SK-N-SH treated with all-trans-retinoic acid at 6 μM for 48 hours (cell line): ENCODE measurements at places on chromosomes 16 and 17.
A peak's percentile ranks its signal among the peaks of the same experiment; 100 is the strongest.

- ATAC-seq, result no peak
Measured at GRCh38 chr17:65656390-65657250, 95.2 kb upstream of the AXIN2 start.

GRCh38 chr17:83132251-83133081 lies 53.1 kb downstream of the METRNL start:
- ATAC-seq, result no peak; the same call in 2 of the 3 replicates

DNA sequence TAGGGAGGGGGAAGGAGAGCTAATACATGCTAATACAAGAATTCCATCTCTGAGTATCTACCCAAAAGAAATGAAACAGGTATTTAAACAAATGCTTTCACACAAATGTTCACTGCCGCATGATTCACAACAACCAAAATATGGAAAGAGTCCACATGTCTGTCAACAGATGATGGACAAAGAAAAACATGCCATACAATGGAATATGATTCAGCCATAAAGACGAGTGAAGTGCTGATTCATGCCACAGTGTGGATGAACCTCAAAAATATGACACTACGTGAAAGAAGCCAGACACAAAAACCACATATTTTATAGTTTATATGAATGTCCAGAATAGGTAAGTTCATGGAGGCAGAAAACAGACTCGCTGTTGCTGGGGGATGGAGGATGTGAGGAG lies 321.4 kb downstream of the FOXL1 start:
- no peak for ATAC-seq

DNA sequence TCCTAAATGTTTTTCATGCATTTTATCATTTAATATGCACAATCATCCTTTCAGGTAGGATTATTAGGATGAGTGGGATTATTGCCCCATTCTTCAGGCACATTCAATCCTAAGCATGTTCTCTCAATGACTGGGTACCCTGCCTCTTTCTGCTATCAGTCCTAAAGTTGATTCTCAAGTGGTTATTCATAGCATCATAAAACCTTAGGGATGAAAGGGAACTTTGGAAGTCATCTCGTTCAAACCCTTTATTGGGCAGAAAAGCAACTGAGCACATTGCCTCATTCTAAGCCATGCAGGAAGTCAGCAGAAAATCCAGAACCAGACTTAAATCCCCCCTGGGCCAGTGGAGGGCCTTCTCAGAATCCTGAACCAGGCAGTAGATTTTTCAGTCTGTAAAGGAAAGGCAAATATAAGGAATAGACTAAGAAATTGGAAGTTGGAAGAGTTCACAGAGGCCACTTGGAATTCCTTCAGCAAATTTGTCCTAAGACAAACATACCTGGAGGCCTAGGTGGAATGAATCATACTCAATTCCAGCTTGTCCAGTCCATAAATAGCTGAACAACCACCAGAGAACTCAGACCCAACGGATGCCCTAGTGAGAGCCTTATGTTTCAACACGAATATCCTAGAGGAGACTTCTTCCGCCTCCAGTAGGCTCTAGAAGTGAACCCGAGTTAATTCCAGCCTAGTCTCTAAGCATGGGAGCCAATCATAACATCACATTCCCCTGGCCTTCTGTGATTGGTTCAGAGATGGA lies 62.7 kb downstream of the IRX6 start:
- ATAC-seq, result no peak

GRCh38 chr17:59420901-59421300 lies 89.4 kb downstream of the YPEL2 start:
- no peak for ATAC-seq

DNA sequence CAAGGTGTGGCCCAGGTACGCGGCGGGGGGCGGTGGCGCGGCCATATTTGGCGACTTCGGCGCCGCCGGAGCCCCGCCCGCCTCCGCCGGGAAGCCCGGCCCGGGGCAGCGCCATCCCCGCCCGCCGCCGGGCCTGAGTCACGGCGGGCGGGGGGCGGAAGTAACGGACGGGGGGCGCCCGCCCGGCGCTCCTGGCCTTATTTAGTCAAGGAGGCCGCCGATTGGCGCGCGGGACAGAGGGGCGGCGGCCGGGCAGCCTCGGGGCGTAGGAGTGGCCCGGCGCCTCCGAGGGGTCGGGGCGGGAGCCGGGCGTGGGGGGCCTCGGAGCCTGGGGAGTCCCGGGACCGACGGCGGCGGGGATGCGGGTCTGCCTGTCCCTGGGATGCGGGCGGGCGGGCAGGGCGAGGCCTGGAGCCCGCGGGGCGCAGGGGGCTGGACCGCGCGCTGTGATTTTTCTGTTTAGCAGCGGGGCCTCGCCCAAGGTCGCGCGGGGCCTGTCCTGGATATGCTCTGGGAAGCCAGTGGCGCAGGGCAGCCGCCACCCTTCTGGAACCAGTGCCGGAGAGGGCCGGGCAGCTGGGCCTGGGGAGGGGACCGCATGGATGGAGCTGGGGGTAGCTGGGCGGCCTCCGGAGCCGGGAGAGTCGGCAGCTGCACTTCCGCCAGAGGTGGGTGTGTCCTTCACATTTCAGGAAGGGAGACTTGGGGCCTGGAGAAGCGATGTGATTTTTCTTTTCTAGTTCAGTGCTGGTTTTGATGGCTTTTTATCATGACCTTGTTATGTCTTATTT lies 2.3 kb upstream of the ACTG1 start:
- ATAC-seq, result peak; percentile 56

DNA sequence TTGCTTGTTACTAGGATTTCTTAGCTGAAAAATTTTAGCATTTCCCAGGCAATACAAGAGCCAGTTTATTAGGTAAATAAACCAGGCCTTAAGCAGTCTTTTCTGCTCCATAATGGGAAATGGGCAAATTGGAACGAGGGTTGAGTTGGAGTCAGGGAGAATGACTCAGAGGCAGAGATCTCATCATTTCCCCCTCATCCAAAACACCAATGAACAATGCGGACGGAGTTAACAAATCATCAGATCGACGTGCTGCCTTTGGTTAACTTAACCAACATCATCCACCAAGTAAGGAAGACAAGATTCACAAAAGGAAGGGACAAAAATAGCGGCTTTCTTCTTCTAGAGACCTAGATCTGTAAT lies 243.5 kb downstream of the STX8 start:
- no peak for ATAC-seq

- ATAC-seq, result no peak
Measured at GRCh38 chr16:67350324-67350723, 23.7 kb downstream of the LRRC36 start.

GRCh38 chr16:70520612-70521297 lies 2.6 kb downstream of the COG4 start:
- ATAC-seq, result no peak

- no peak for ATAC-seq
Measured at GRCh38 chr16:75801307-75801706, 75.0 kb upstream of the CPHXL start.

- ATAC-seq, result no peak
Measured at GRCh38 chr17:17416400-17417360, 60.1 kb upstream of the MED9 start.

GRCh38 chr16:61419791-61420190 lies 616.4 kb downstream of the CDH8 start:
- ATAC-seq, result no peak

DNA sequence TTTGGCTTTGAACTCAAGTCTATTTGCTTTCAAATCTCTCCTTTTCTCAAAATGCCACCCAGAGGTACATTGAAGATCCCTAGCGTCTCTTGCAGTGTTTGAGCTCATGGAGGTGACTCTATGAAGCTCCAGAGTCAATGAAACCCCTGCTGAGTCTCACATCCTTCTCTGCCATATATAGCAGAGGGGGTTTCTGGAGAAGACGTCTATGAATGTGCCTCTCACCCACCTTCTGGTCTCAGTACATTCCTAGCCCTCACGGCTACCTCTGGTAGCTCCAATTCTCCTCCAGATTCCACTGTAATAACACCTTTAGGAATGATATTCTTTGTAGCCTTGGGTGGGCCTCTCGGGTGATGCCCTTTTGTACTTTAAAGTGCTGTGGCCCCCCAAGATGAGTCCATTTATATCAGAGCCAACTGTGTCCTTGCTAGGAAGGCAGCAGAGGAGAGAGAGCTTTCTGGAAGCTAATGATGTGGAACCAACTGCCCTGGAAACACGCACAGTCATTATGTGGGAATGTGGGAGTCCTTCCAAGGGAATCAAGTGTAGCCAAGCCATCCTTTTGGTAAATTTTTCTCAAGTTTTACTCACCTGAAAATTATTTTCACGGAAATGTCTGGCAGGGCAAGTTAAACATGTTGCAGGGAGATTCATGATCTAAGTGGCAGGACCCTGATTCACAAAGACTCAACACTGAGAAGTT lies 123.4 kb downstream of the ASIC2 start:
- no peak for ATAC-seq

GRCh38 chr16:4408323-4408690 lies 8.1 kb downstream of the CORO7 start:
- no peak for ATAC-seq

DNA sequence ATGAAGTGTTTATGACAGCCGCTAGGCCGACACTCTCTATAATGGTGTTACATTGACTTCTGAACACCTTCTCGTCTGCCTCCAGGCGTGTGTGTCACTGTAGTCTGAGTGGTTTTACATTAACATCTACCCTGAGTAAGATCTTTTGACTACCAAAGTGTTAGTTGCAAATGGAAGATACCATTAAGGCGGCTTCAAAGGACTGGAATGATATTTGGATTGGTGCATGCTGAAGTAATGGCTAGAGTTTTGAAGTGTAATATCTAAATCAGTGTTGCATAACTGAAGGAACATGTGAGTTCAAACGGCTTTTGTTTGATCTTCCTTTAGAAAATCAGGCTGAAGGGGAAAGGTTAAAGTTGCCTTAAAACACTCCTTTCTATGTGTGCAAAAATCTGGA lies 52.2 kb downstream of the BCAS3 start:
- no peak for ATAC-seq

DNA sequence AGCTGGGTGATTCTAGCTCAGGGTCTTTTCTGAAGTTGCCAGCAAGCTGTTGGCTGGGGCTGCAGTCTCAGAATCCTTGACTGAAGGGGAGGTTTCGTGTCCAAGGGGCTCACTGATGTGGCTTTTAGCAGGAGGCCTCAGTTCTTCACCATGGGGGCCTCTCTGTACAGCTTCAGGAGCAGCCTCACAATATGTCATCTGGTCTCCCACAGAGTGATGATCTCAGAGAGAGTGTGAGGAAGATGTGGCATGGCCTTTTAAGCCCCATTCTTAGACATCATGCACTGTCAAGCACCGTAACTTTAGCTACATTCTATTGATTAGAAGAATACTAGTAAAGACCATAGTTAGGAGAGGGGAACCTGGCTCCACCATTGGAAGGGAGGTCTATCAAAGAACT lies 732.6 kb downstream of the WWOX start:
- ATAC-seq, result no peak

DNA sequence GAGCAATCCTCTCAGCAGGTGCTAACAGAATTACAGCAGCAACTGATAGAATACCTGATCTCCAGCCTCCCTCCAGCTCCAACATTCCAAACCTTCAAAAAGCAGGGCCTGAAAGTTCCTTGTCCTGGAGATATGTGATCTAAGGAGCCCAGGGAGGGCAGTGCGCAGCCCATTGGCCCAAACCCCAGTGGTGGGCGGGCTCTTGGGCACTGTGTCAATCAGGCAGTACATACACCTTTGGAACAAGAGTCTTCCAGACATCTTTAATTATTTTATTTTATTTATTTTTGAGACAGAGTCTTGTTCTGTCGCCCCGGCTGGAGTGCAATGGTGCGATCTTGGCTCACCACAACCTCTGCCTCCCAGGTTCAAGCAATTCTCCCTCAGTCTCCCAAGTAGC lies 24.2 kb downstream of the SLC12A3 start:
- ATAC-seq, result peak; percentile 56; the same call in 1 of the 3 replicates

GRCh38 chr16:83603723-83604570 lies 203.8 kb upstream of the HSBP1 start:
- ATAC-seq, result no peak

GRCh38 chr17:62187681-62188080 lies 122.6 kb upstream of the MED13 start:
- ATAC-seq, result peak; percentile 68

- no peak for ATAC-seq
Measured at GRCh38 chr17:7707446-7707845, 2.4 kb downstream of the EFNB3 start.

DNA sequence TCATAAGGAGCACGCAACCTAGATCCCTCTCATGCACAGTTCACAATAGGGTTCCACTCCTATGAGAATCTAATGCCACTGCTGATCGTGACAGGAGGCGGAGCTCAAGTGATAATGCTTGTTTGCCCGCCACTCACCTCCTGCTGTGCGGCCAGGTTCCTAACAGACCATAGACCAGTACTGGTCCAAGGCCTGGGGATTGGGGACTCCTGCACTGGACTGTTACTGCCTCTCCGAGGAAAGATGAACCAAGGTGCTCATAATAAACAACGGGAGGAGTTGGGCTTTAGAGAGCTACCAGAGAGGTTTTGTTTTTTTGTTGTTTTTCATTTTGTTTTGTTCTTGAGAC lies 58.2 kb downstream of the TK2 start:
- no peak for ATAC-seq

GRCh38 chr17:75773121-75773807 lies 8.3 kb upstream of the GALK1 start:
- peak; percentile 23 for ATAC-seq

- no peak for ATAC-seq
Measured at GRCh38 chr16:81796035-81796434, 16.9 kb downstream of the PLCG2 start.

DNA sequence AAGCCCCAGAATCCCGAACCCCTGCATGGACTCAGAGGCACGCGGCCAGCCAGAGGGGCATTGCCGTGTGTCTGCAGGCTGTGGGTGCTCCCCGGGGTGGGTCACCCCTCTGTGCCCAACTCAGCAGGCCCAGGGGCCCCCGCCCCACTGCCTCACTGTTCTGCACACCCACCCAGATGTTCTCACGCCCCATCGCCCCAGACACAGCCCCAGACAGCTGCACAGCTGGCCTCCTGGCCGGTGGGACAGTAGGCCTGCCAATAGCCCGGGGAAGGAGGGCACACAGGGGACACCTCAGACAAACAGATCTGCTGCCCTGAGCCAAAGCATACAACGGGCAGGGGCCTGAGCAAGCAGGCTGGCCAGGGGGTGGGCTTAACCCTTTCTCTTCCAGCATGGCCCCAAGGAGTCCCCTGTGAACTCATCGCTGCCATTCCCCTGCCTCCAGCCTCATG lies 27.6 kb upstream of the NXPH3 start:
- 0 out of 3 replicates have a peak, but pooled peaks have one; percentile 5 for ATAC-seq

- ATAC-seq, result no peak
Measured at GRCh38 chr16:85570213-85570734, 42.8 kb upstream of the GSE1 start.

GRCh38 chr16:28843766-28844165 lies 2.4 kb downstream of the TUFM start:
- ATAC-seq, result no peak

GRCh38 chr17:39538866-39539265 lies 68.9 kb downstream of the NEUROD2 start:
- ATAC-seq, result no peak

GRCh38 chr16:77679901-77680300 lies 42.4 kb upstream of the NUDT7 start:
- ATAC-seq, result no peak

GRCh38 chr16:85396879-85397871 lies 215.9 kb upstream of the GSE1 start:
- ATAC-seq, result no peak

- no peak for ATAC-seq
Measured at GRCh38 chr17:59512844-59513385, 52.5 kb upstream of the DHX40 start.

- ATAC-seq, result no peak
Measured at GRCh38 chr16:54284319-54284930, 2.2 kb downstream of the IRX3 start.
